ENCODE measurements at places on chromosomes 2 and 18.

- no peak for DNase-seq
Observed at GRCh38 chr2:225040142-225040541, 2.1 kb downstream of the DOCK10 start.

GRCh38 chr2:47039489-47039870 lies 115.6 kb downstream of the STPG4 start:
- no peak for DNase-seq

GRCh38 chr2:27191070-27191829 lies 20.6 kb upstream of the ATRAID start:
- DNase-seq, result no peak

- DNase-seq, result no peak
Observed at GRCh38 chr2:28216331-28216730, 176.3 kb upstream of the FOSL2 start.

DNA sequence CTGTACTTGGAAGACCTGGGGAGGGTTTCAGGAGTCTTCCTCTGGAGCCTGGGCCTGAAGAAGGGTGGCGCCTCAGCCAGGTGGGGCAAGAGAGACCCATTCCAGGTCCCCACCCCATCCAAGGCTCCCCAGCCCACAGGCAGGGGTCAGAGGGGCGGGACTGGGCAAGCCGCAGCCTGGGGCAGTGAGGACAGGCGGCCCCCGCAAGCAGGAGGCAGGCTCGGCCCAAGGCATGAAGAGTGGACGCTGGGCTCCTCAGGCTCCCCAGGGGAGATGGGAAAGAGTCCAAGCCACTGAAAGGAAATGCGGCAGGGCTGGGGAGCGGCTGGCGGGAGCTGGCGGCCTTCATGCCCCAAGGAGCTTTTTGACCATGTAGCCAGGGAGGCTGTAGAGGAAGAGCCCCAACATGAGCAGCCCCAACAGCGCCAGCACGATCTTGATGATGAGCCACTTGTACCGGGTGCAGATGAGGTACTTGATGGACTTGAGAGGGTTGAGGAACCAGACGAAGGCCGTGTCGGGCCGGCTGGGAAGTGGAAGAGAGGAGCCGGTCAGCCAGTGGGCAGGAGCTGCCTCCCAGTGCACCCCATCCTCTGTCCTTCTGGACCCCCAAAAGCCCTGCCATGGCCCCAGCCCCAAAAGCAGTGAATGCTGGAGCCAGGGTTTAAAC lies 20.1 kb downstream of the OTOF start:
- DNase-seq, result no peak
